ENCODE measurements at places on chromosomes 13 and 19.

DNA sequence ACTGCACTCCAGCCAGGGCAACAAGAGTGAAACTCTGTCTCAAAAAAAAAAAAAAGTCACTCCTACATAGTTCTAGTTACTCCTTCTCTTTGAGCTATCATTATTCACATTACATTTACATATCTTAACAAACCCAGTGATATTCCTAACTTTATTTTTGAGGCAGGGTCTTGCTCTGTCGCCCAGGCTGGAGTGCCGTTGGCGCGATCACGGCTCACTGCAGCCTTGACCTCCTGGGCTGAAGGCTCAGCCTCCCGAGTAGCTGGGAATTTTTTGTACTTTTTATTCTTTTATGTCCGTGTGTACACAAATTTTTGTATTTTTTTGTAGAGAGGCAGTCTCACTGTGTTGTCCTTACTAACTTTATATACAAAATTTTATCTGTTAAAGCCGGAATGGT lies 587 bp upstream of the RPS15 start:
- DNase-seq: no peak

DNA sequence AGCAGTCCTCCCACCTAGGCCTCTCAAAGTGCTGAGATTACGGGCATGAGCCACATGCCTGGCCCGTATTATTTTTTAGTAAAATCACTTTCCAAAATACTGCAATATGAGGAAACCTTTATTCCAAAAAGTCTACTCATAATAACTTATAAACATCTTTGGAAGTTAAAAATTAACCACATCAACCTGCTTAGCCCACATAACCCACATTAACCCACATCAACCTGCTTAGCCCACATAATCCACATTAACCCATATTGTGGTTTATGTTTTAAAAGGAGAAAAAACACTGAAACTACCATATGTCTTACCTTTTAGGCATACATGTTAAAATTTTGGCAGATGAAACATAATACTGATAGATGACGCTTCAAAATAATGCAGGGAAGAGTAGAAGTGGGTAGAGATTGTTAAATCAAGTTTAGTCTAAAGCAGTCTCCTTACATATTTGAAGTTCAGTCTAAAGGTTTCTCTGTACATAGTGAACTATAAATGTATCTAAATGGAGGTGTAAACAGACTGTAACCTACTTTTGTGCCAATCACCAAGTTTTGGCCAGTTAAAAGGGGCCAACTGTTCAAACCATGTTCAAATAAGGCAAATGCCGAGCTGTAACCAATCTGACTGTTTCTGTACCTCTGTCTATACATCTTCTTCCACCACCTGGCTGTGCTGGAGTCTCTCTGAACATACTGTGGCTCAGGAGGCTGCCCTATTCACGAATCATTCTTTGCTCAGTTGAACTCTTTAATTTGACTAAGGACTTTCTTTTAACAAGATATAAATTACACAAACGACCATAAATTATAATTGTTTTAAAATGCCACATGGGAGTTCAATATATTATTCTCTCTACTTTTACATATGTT lies 14.5 kb downstream of the KPNA3 start:
- no peak for DNase-seq

DNA sequence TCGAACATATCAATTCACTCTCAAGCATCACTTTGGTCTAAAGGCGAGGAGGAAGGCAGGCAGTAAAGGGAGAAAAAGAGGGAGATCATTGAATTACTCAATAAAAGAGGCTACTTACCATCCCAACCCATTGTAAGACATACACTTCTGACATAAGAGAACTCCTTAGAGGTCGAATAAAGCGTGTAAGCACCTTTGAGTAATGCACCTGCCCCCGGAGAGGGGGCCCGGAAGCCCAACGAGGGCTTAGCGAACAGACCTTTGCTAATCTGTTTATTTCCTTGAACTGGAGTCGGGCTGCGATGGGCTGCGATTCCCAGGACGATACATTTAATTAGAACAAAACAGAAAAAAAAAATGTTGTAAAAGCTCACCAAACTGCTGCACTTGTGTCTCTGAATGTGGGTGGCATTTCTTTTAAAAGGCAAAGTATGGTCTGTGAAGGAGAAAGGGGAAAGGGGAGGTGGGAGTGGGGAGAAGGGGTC lies 3.0 kb downstream of the ZC3H4 start:
- peak; percentile 67 for DNase-seq

DNA sequence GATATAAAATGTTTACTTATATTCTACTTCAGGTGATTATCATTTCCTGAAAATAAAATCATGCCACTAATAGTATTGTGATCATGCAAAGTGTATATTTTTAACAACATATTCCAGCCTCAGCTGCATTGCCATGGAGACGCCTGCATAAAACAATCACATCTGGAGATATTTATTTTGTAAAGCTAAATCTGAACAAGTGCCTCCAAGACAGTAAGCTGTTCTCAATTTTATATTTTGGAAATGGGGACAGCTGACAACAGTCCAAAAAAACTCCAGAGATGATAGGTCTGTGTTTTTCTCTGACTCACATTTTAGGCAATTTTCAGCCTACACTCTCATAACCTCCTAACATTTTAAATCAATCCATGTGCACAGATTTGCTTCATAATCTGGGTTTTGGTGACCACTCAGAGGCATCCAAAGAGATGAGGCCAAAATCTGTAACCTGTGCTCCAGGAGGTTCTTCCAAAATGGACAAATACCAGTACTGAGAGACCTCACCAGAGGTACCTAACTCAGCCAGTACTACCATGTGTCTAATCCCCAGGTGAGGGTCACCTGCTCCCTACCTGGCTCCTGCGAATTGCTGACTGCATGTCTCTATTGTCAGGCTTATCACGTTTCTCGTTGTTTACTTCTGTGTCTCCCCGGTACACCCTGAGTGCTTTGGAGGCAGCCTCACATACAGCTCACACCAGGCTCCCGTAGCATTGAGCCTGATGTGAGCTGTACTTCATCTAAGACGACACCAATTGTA lies 62.7 kb downstream of the COL4A1 start:
- DNase-seq: no peak

DNA sequence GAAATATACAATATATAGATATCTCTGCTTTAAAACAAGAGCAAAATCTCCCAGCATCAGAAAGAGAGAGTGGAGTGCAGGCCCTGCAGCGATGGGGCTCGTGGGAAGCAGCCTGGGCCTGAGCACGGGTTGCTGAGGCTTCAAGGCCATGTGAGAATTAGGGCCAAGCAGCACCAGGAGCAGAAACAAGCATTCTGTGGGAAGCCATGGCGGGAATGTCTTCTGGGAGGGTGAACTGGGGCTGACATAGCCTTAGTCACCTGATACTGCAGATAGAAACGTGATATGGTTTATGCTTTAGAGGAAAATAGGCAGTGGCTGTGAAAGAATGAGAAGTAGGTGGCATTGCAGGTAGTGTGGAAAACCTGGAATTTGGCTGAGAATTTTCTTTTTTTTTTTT lies 472.3 kb downstream of the IRS2 start:
- no peak for DNase-seq

GRCh38 chr19:1810439-1811160 lies 1.5 kb downstream of the ATP8B3 start:
- DNase-seq: no peak

GRCh38 chr13:95547531-95548167 lies 4.9 kb upstream of the CLDN10 start:
- DNase-seq: no peak

- DNase-seq: no peak
Measured at GRCh38 chr19:4102339-4103079, 21.4 kb downstream of the MAP2K2 start.

DNA sequence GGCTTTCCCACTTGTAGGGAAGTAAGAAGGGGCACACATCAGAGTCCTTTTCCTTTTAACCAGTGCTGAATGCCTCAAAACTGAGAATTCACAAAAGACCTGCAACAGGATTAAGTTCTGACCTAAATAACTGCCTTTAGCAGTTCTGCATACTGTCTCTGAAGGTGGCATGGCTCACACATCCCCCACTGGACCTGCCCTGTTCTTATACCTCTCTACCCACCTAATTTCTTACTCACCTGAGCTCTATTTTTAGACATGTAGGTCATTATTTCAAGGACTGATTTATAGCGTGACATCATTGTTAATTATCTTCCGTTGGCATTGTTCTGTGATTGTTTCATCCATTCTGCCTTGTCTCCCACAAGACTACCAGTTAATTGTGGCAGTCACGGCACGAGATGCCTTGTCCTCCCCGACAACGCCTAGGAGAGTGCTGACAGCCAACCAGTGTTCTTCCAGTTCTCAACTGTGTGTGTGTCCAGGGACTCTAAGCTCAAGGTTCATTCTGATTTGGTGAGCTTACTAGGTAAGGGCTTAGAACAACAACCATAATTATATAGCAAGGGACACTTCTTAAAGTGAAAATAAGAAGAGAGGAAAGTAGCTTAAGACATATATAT lies 27.1 kb upstream of the UBL3 start:
- DNase-seq: no peak

DNA sequence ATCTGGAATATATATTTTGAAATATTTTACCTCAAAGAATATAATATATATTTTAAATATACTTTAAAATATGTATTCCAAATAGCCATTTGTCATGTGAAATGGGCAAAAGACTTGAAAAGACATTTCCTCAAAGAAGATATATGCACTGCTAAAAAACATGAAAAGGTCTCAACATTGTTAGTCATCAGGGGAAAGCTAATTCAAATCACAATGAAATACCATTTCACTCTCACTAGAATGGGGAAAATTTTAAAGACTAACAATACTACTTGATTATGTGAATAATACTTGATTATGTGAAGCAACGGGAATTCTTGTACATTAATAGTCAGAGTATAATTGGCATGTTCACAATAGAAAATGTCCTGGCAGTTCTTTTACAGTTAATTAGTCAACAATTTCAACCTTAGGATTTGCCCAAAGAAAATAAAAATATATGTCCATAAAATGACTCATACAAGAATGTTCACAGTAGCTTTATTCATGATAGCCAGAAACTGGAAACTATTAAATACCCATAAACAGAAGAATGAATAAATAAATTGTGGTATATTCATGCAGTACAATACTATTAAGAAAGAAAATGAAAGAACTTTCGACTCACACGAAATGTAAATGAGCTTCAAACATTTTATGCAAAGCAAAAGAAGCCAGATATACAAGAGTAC lies 6.8 kb upstream of the KBTBD6 start:
- DNase-seq: no peak

DNA sequence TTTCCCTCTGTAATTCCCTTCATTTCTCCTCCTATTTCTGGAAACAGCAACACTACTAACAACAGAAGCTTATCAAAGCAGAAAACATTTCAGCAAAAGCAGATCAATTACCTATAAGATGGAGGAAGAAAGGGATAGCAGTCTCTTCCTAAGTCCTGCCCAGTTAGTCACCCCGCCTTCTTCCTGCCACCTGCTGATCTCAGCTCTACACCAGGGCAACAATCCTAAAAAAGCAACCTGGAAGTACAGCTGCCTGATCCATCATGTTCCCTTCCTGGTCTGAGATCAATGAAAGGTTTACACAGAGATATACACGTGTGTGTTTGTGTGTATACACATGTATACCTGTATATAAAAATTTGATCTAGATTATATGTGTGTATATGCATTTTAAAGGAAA lies 59.4 kb downstream of the TSC22D1 start:
- no peak for DNase-seq

DNA sequence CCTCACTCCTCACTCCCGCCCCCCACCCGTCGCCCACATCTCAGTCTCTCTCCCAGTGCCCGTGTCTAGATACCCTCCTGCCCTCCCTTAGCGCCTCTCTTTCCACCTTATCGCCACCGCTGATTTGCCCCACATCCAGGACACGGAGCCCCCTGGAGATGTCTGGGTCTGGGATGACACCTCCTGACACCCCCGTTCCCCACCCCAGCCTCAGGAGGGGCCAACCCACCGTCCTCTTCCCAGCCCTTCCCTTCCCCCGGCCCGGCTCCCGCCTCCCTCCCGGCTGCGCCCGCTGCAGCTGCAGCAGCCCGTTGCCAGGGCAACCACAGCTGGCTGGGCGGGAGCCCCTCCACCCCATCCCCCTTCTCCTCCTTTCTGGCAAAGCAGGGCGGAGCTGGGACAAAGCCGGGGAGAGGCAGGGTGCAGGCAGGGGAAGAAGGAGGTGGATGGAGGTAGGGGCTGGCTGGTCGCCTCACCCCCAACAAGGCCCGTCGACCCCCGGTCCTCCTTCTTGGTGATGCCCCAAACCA lies 13.5 kb downstream of the DPF1 start:
- no peak for DNase-seq

DNA sequence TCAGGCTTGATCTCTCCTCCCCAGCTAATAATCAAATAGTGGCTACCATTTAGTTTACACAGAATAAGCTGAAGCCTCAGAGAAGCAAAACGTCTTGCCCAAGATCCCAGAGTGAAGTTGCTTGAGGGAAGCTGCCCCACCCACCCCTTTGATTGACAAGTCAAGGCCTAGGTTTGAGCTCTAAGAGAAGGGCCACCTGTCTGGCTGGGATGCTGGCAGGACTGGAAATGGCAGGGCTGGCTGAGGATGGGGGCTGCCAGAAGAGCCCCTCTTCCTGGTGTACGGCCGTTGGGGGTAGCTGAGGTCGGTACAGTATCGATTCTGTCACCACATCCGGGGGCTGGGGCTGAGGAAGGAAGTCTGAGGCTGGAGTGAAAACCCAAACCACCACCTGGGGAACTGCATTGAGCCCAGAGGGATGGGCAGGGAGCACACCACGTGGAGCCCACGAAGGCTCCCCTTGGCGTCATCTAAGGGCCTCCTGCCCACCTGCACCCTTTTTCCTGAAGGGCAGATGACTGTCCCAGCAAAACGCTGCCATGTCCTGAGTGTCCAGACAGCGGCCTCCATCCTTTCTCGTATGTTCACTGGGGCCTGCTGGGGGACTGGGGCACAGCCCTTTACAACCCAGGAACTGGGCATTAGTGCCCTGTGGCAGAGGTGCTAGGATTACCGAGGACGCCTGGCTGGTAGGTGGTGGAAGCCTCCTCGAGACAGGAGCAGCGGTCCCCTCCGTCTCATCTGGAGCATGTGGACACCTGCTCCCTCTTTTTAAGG lies 1.4 kb upstream of the PRKD2 start:
- DNase-seq: peak; percentile 35

DNA sequence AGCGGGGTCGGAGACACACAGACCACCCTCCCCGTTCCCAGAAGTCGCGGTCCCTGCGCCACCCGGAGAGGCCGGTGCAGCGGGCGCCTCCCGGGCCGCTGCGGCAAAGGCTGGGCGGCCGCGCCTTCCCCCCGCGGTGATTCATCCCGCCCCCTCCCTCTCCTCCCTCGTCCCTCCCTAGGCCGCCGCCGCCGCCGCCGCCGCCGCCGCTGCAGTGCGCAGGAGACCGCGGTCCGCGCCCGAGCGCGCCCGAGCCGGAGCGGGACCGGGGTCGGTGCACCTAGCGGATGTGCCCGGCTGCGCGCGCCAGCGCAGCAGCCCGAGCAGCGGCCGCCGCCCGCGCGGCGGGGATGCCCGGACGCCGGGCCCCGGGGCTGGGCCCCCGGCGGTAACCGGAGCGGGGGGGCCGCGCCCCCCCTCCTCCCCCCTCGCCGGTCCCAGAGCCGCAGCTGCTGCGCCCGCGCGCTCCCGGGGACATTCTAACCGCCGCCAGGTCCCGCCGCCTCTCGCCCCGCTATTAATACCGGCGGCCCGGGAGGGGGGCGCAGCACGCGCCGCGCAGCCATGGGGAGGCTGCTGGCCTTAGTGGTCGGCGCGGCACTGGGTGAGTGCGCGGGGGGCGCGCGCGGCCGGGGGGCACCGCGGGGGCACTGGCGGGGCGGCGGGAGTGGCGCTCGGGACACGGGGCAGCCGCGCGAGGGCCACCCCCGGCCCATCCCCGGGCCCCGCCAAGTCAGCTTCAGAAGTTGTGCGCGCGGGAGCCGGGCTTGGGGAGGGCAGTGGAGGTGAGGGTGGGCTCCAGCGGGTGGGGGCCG lies at the start of gene SCN1B:
TSS of gene SCN1B (plus strand) at position 214 of the 815 bp plus-strand sequence. CDS start at position 565, 351 bp downstream.
- DNase-seq: peak; percentile 75

Data from activated naive CD4-positive, alpha-beta T cell treated with anti-CD3 and anti-CD28 coated beads, Interleukin-2, amount 50 U/mL, for 16 hours (primary cell).